ENCODE measurements at places on chromosomes 2 and 18.

GRCh38 chr2:240835528-240835927, 15.5 kb upstream of the KIF1A start:
- DNase-seq, result no peak

DNA sequence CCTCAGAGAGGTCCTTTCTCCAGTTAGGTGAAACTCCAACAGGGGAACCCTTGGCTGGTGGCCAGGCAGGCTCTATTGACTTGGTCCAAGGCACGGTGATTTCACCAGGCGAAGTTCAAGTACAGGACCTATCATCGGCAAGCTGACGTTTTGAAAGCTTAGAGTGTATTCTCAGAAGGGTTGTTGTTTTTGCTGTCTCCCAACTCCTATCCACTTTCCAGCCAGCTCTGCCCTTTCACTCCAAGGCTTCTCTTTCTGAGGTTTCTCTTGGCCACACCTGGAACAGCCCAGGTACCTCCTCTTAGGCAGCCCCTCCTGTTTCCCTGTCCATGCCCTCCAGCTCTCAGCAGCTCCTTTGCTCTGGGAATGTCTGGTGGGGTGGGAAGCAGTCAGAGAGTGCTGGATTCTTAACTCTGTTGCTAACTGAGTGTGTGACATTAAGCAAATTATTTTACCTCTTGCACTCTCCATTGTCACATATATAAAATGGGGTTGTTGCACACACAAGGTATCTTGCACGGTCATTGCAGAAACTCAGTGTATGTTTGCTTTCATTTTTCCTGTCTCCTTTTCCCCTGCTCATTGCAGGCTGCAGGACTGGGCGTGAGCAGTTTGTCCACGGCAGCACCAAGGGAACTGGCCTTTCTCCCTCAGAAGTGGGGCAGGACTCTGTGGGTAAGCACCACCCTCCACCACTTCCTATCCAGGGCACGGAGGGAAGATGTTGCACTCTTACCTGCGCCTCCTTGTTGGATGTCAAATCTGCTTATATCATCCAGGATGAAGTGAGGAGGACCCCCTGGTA, 30.2 kb downstream of the CAPN13 start:
- no peak for DNase-seq

GRCh38 chr2:217585362-217585761, 417.4 kb downstream of the TNS1 start:
- no peak for DNase-seq

DNA sequence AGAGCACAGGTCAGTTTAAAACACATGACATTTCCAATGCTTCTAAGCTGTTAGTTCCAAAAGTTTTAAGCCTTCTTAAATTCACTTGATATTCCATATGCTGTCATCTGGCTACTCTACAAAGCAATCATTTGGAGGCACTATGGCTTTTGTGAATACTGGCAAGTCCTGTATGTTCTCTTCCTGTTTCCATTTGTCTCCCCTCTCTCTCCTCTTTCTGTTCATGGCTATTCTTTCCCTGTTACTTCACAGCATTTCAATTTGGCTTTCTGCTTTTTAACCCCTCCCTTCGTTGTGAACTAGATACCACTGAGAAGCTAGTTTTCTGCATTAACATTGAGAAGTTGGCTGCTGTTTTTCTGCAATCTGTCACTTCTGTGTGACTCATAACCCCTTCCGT, 1337.2 kb upstream of the CELF4 start:
- no peak for DNase-seq

DNA sequence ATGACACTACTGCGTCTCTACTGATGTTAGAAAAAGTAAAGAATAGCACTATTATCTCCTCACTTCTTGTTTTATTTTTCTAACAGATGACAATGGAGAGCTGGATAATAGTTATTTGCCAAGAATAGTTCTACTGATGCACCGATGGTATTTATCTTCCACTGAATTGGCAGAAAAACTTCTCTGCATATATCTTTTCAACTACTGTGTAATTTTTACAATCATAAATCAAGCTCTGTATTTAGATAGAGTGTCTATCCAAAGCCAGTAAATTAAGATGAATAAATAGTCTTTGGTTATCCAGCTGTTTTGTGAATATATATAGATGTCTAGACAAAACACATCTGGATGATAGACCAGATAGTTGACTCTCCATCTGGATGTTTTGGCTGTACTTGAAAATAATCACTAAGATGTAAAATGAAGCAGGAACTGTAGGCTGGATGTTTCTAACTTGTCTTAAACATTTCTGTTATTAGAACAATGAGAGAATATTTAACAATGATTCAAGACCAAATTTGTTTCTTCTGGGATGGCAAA, 40.1 kb downstream of the RASGRP3 start:
- no peak for DNase-seq

DNA sequence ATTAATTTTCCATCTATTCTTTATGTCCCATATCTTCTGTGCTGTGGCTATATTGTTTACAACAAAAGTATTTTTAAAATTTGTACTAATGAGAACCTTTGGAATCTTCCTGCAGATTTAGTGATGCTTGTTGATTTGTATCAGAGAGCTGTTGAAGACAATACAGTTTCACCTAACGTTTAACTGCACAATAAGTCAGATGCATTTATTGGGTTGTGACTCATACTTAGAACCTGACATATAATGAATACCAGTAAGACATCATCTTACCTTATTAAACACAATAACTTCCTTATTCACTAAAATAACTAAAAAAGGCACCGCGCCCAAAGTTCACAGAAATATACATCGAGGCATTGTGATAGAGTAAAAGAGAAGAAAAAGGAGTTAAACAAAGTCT, 43.8 kb upstream of the IL1R1 start:
- DNase-seq, result no peak

GRCh38 chr18:79064228-79064627, 5.0 kb upstream of the ATP9B start:
- DNase-seq, result no peak

Data from NK-92 treated with Interleukin-12 subunit alpha and Interleukin-12 subunit beta, amount 100 ng/mL, for 24 hours (cell line).